Right renal cortex interstitium (tissue), 3 donors: ENCODE measurements at places on chromosomes 7 and 10.

DNA sequence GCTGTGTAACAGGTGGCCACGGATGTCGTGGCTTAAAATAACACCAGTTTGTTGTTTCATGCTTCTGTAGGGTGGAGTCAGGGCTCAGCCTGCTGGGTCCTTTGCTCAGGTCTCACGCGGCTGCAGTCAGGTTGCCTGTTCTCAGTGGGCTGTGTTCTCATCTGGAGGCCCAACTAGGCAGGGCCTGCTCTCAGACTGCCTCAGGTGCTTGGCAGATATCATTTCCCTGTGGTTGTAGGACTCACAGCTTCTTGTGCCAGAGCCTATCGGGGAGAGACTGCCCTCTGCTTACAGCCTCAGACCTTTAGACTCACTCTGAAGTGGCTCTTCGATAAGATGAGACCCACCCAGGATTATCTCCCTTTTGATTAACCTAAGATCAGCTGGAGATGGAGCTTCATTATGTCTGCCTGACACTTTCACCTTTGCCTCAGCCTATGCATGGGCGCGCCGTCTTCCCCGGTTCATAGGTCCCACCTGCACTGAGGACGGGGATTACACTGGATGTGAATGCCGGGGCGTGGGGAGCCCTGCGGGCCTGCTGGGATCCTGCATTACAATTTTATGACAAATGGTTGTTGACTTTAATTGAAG, 55.3 kb downstream of the INPP5A start:
- DNase-seq: no peak

DNA sequence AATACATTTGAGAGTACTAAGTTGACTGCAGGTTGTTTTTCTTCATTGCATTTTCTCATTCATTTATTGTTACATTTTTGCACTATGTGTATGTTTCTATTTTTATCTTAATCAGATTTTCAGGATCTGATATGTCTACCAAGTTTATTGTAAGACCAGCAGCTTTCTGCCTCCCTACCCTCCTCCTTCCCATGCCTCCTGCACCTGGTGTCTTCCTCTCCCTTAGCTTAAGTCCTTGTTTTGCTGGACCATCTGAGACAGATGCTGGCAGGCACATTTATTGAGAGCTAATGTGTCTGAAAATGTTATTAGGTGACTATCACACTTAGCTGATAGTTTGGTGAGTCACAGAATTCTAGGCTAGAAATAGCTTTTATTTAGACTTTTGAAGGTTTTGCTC, 79.6 kb downstream of the ANLN start:
- no peak for DNase-seq

- no peak for DNase-seq
Measured at GRCh38 chr10:84265418-84265817, 20.6 kb downstream of the RGR start.

DNA sequence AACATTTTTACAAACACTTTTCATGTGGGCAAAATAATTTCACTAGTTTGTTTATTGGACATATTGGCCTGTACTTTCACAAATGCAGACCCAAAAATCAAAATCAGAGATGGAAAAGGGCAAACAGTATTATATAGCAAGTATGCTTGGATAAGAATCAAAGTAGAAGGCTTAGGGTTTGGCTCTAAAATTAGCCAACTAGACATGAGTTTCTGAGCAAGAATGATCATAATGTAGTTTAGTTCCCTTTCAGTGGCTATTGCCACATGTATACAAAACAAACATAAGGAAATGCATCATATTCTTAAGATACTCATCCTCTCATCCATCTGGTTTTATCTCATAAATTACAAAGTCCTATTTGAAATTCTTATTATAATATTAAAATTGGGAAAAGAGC, 132.5 kb downstream of the IMMP2L start:
- no peak for DNase-seq

- no peak for DNase-seq
Measured at GRCh38 chr10:33743429-33743857, 409.0 kb upstream of the NRP1 start.

- DNase-seq: no peak
Measured at GRCh38 chr10:97390091-97390490, 11.0 kb downstream of the RRP12 start.

DNA sequence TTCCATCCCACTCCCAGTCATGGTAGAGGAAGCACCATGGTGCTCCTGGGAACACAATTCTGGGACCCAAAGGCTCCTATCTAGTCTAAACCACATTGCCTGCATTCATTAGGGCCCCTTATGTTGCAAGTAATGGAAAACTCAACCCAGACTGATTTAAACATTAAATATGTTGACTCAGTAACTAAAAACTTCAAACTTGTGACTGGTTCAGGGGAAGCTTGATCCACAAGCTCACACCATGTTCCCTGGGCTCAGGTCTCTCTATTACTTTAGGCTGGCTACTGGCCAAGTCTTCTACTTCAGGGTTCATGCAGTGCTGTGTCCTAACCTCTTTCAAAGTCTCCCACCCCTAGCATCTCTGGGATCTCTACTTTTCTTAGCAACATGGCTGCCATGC, 13.1 kb downstream of the WNT16 start:
- no peak for DNase-seq

- DNase-seq: no peak
Measured at GRCh38 chr7:12749746-12750145, 62.3 kb downstream of the ARL4A start.

- DNase-seq: no peak
Measured at GRCh38 chr10:72692994-72693781, 1.2 kb downstream of the MCU start.

GRCh38 chr10:78332012-78332411, 298.3 kb downstream of the RPS24 start:
- no peak for DNase-seq

GRCh38 chr7:110205899-110206298, 885.0 kb upstream of the LRRN3 start:
- no peak for DNase-seq

- no peak for DNase-seq
Measured at GRCh38 chr10:78115135-78115853, 81.6 kb downstream of the RPS24 start.

DNA sequence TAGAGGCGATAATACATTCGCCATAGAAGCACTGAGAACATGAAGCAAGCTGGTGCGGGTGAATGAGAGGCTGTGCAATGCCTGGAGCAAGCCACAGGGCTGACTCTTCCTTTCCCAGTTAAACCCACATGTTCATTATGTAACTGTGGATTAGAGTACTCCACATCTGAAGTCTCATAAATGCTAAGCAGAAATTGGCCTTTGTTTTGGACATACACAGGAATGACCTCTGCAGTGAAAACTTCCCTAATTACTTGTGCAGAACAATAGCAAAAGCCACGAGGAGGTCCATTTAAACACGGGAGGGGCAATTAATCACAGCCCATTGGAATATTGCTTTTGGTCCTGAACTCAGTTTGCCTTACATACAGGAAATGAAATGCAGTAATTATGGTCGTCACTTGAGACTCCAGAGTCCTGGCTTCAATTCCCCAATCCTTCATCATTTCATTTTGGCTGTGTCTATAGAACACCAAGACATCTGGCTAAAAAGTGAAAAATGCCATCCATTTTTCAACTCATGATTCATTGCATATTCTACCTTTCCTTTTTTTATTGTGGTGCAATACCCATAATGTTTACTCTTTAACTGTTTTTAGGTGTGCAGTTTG, 78.7 kb upstream of the CXCL12 start:
- no peak for DNase-seq

- DNase-seq: no peak
Measured at GRCh38 chr7:155879592-155879991, 67.3 kb upstream of the SHH start.

DNA sequence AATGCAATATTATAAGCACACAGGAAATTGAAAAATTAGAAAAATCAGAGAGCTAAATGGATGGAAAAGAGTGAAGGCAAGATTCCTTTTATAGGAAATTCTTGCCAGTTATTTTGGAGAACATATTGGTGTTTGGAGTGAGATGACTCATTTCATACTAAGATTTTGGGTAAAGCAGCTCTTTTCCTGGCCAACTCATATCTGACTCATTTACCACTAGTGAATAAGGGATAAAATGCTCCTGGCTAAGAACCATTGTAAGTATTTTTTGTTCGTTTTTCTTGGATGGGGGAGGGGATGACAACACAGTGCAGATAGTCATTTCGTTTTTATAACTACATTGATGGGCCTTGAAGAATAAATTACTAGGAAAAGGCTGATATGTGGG, 139.3 kb downstream of the TWIST1 start:
- no peak for DNase-seq

DNA sequence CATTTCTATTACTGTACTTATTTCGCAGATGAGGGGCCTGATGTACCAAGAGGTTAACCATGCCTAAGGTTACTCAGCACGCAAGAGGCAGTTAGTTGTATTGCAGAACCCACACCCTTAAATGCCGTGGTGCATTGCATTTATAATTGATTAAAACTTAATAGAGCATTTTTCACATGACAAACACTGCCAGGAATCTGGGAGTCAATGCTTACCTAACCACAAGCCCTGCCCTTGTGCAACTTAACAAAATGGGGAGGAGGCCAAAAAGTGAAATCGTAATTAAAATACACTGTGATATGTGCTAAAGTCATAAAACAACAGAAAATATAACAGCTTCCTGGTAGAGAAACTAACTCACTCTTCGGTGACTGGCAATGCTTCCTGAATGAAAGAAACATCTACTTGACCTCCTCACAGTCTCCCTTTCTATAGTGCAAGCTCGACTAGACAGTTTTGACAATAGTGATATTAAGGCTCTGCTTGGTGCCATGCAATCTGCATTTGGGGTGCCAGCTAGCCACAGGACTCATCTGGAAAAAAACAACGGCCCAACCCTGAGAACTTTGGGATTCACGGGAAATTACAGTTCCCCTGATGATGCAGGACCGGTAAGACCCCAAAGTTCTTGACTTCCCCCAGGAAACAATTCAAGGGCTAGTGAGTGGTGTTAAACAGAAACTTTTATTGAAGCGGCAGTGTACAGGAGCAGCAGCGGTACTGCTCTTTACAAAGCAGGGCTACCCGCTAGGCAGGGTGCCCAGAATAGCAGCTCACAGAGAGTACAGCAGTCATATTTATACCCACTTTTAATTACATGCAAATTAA, 612.4 kb downstream of the TNS3 start:
- no peak for DNase-seq

GRCh38 chr10:120970595-120971529, 119.7 kb downstream of the WDR11 start:
- DNase-seq: no peak

- no peak for DNase-seq
Measured at GRCh38 chr10:131822013-131822691, 78.7 kb upstream of the PPP2R2D start.

GRCh38 chr7:113402005-113402404, 283.7 kb upstream of the SMIM30 start:
- DNase-seq: no peak
